Forelimb muscle (tissue), 1 donor: ENCODE measurements at places on chromosomes 1 and 21. TPM values are rescaled to one million over a fixed set of nuclear protein-coding genes. Genes with fewer than 3 reads are reported as not detected.
A peak's percentile ranks its signal among the peaks of the same experiment; 100 is the strongest.

Gene LCE6A
- polyA plus RNA-seq, result not detected

GRCh38 chr1:206106328-206107167 is 10.6 kb downstream of the AVPR1B start:
- DNase-seq, result peak; percentile 63

DNA sequence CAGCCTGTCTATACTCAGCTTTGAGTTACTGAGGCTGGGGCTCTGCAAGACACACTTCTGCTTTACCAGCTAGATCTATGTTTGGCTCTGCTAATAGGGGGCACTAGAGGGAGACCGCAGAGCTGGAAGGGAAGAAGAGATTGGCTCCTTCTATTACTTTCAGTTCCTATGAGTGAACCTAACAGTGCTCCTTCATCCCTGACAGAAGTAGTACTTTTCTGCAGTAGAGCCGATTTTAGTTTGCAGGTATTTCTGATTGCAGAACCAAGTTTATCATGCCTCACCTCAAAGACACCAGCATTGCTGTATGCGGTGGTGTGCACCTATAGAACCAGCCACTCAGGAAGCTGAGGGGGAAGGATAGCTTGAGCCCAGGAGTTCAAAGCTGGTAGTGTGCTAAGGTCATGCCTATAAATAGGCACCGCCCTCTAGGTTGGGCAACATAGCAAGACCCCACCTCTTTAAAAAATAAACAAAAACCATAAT is 5.7 kb upstream of the ZDHHC18 start:
- no peak for DNase-seq

Gene CELA2A
- polyA plus RNA-seq, result 0.35 TPM

Gene ERRFI1
- 6.5 TPM for polyA plus RNA-seq

GRCh38 chr21:31778546-31778945 is 46.6 kb upstream of the SCAF4 start:
- no peak for DNase-seq

Gene NRIP1
- polyA plus RNA-seq, result 47.8 TPM

Gene DUSP23
- polyA plus RNA-seq, result 7.9 TPM
